ENCODE measurements at places on chromosomes 3 and 15.

- no peak for DNase-seq
Observed at GRCh38 chr3:178405531-178405930, 130.7 kb upstream of the KCNMB2 start.

DNA sequence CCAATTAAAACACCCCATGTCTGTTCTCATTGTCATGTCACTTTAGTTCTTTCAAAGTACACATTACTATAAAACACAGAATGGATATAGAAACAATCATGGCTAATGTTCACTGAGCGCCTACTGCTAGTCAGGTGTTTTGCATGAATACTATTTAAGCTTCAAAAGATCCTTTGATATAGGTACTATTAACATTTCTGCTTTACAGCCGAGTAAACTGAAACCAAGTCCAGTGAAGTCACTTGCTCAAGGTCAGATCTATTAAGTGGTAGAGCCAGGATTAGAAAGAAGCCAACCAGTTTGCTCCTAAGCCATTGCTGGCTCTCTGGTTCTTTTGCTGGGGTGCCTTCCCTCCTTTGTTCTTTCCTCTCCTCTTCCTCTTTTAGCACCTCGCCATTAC lies 32.4 kb upstream of the NMNAT3 start:
- no peak for DNase-seq

DNA sequence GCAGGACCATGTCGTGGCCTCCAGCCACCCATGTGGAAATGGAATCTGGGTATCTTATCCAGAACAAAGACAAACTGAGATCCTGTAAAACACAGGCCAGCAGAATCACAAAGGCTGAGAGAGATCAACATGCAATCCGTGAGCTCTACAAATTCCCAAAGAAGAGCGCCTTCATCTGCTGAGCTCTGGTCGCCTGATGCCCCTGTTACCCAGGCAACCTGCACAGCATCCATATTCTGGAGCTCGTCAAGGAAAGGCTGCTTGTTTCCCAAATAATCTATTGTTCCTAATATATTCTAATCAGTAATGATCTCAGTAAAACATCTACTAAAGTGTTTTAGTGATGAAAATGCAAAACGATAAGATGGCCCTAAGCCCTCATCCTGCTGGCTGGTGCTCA lies 133.6 kb downstream of the OCA2 start:
- DNase-seq: no peak

DNA sequence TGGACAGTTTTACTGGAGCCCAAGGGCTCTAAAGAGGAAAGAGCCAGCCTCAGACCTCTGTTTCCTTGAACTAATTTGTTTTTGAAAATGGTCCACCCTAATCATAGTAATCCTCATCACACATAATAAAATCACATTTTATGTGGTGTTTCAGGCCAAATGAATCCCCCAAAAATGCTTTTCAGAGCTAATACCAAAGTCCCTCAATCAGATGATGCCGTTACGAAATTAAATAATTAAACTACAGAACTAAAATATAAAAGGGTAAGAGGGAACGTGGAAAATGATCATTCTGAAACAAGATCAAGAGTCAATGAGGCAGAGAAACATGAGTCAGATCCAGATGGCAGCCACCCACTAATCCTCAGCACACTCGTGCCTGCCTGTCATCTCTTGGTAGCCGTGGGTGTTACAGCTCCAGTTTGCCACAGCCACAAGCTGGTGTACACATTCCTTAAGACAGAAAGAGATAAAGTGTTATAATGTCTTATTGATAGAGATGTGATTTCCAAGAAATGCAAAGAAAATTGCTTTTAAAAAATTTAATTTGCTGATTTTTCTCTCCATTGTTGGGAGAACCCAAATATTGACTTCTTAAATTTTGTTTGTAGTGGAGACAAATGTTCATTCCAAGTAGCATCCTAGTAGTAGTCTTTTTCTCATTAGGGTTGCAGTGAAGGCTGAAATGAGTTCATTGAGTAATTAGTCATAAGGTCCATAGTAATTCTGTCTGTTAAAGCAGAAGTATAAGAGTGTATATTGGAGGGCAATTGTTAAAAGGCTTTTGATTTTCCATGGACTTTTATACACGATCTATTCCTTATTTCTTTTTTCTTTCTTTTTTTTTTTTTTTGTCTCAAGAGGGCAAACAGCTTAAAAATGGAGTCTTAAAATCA lies 104.2 kb downstream of the AGBL1 start:
- DNase-seq: peak; percentile 19

- DNase-seq: no peak
Observed at GRCh38 chr15:74543043-74543422, 2.0 kb downstream of the ARID3B start.

- DNase-seq: no peak
Observed at GRCh38 chr15:40345867-40346578, 4.8 kb upstream of the PHGR1 start.

DNA sequence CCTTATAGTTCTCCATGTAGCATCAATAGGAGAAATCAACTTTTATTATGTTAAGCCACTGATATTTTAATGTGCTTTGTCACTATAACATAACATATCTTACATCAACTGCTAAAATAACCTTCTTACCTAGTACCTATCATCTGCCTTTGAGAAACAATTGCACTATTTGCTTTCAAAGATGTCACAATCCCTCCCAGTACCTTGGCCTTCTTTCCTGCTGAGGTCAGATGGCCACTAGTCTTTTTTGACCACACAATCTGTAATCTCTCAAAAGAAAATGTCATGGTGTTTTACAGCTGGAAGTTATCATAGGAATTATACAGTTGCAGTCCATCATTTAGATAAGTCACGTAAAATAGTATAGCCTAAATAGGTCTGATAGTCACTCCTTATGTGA lies 247.5 kb upstream of the SLITRK3 start:
- no peak for DNase-seq

- no peak for DNase-seq
Observed at GRCh38 chr3:192918275-192918588, 576 bp upstream of the MB21D2 start.

GRCh38 chr3:13088028-13089006 lies 15.1 kb upstream of the IQSEC1 start:
- DNase-seq: no peak

DNA sequence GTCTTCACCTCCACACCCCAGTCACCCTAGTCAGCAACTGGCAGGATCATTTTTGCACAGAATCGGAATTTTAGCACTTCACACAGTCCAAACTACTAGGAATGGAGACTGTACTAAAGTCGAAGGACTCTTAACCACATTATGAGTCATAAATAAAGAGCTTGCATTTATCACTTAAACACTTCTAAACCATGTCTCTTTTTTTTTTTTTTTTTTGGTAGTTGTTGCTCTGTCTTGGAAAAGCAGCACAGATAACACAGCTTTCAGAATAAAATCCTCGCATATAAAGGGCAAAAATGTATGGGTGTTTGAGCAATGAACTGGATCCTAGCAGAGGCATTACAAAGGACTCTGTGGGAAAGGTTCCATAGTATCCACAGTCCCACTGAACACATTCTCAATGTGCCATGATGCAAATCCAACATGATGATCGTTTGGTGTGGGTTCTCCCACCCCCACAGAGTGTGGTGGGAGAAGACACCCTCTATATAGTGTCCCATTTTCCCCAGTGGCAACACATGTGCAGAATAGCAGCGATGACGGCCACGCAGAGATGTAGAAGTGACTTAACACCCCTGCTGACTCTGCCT lies 47.1 kb downstream of the FOXP1 start:
- no peak for DNase-seq

DNA sequence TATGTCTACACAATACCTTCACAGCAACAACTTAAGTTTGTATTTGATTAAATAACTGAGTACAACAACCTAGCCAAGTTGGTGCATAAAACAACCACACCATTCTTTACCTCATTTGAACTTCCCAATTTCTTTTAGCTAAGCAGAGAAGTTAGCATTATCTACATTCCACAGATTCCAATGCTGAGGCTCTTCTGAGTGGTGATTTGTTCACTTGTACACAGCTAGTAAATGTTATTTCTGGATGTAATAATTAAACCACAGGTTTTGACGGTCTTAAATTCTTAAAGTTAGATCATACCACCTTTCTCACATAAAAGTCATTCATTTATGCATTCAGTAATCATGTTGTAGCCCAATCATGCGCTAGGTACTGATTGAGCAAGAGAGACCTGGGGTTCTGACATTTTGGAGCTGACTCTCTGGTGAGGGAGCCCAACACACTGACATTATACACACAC lies 102.5 kb downstream of the SST start:
- no peak for DNase-seq

DNA sequence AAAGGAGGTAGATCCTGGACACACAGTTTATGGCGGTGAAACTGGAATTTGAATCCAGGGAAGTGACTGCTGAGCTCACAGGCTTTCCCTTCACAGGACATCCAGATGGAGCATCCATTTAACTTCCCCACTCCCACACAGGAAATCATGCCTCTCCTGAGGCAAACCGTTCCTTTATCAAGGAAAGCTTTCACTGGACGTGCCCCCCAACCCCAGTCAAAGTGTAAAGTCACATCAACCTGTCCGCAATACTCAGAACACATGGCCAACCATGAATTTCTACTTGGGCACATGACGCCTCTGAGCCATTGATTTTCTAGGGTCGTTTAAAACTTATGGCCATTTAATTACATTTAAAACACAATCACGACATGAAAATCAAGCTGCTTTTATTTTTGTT lies 2.9 kb downstream of the PCOLCE2 start:
- DNase-seq: no peak

- DNase-seq: no peak
Observed at GRCh38 chr3:34268032-34268709, 469.7 kb downstream of the PDCD6IP start.

- no peak for DNase-seq
Observed at GRCh38 chr3:163776743-163777142, 1301.6 kb downstream of the SI start.

DNA sequence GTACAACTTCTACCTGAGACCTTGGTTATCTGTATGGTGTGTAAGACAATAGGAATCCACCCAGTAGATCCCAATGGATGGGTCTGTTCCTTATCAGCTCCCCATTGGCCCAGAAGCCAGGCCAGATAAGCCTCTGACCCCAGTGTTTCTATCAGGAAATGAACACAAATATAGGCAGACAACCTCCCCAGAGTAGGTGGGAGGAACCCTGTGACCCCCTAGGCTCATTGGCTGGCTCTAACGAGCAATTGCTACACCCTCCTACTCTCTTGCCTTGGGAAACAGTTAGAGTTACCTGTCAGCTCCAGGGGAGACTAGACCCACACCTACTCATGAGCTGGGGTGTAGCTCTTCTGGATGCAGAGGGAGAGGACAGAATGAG lies 299.9 kb downstream of the UACA start:
- DNase-seq: no peak

GRCh38 chr15:90315278-90315982 lies 36.7 kb upstream of the ZNF774 start:
- DNase-seq: no peak

- DNase-seq: no peak
Observed at GRCh38 chr3:111588527-111588926, 6.6 kb downstream of the ZBED2 start.

GRCh38 chr3:127233371-127233770 lies 40.4 kb downstream of the PRR23E start:
- no peak for DNase-seq

GRCh38 chr3:179852142-179852905 lies 184.4 kb downstream of the PEX5L start:
- no peak for DNase-seq

DNA sequence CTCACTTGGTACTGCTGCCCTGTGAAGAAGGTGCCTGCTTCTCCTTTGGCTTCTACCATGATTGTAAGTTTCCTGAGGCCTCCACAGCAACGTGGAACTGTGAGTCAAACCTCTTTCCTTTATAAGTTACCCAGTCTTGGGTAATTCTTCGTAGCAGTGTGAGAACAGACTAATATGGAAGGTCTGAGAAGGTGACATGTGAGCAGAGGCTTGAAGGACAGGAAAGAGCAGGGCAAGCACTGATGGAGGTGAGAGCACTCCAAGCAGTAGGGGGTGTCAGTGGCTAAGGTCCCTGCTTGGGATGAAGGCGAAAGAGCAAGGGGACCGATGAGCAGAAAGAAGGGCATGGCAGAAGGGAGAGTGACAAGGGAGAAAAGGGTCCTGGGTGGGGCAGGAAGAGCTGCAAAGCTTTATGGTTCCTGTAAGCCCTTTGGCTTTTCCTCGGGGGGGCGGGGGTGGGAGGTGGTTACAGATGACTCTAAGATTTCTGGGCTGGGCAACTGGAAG lies 3.5 kb downstream of the EIF4E3 start:
- no peak for DNase-seq

GRCh38 chr3:13142552-13143380 lies 69.5 kb upstream of the IQSEC1 start:
- no peak for DNase-seq

GRCh38 chr3:117788506-117788905 lies 1078.9 kb downstream of the TUSC7 start:
- no peak for DNase-seq

DNA sequence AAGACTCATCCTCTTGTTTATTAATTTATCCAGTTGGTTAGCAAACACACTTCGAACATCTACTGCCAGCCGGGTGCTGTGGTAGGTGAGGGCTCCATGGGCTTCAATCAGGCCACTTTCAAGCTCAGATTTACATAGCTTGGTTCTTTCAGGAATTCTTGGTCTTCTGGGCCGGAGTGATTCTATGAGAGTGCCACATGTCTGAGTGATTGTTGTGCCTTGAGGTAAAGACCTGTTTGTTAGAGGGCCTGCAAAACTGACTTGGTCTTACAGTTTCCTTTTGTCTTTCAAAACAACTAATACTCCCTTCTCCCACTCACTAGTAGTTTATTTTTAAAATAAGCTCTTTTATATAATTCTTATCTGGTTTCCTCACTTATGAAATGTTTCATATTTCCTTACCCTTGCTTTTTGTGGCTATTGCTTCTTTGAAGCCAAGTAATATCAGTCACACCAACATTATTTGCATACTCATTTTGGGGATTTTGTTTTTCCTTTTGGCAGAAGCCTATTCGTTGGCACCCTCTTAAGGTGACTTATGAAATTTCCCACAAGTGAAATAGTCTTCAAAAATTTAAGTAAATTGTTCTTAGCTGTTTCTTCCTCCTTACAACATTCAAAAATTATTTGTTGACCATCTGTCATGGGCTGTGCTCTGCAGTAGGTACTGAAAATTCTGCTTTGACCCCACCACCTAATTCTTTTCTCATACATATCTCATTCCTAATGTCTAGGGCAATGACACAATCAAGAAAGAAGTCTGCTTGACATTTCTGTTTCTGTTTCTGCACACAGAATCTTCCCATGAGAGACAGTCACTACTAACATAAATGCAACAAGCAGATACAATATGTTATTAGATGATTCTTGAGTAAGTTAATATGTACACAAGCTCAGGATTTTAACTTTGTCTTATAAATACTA lies 120.2 kb downstream of the LRRC28 start:
- DNase-seq: no peak

GRCh38 chr3:78765671-78766485 lies 1001.9 kb downstream of the ROBO1 start:
- DNase-seq: no peak
